ENCODE measurements at places on chromosomes 13 and 19. TPM values are rescaled to one million over a fixed set of nuclear protein-coding genes. Genes with fewer than 3 reads are reported as not detected.

The RYR1 gene
- total RNA-seq = 0.14 TPM

The LATS2 gene
- 31.3 TPM for total RNA-seq

The SIGLEC12 gene
- not detected for total RNA-seq

The MED29 gene
- 22.5 TPM for total RNA-seq

The PSG1 gene
- total RNA-seq = under 0.01 TPM

Measured in dermis blood vessel endothelial cell (primary cell).